Activated CD8-positive, alpha-beta T cell treated with anti-CD3 and anti-CD28 coated beads, Interleukin-2, amount 10 ng/mL, durations not matched to agents 7 days and 5 days (primary cell): ENCODE measurements at places on chromosomes 6 and 20.

GRCh38 chr20:12512755-12513154, 496.0 kb upstream of the SPTLC3 start:
- no peak for DNase-seq

- DNase-seq: no peak
These were observed 88.4 kb downstream of the ID4 start for GRCh38 chr6:19925533-19925932.

DNA sequence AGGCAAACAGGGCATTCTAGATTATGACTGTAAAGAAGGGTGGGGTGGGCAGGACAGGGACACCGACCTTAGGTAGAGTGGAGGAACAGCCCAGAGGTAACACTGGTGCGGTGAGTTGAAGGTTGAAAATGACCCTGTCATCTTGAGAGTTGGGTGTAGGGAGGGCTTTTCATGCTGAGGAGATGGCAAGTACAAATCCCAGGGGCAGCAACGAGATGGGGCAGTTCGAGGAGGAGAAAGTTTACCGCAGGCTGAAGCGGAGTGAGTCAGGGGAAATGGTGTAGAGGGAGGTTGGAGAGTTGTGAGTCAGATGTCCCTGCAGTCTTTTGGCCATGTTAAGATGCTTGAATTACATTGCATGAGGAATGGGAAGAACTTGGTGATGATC, 101.1 kb downstream of the HIVEP1 start:
- no peak for DNase-seq

DNA sequence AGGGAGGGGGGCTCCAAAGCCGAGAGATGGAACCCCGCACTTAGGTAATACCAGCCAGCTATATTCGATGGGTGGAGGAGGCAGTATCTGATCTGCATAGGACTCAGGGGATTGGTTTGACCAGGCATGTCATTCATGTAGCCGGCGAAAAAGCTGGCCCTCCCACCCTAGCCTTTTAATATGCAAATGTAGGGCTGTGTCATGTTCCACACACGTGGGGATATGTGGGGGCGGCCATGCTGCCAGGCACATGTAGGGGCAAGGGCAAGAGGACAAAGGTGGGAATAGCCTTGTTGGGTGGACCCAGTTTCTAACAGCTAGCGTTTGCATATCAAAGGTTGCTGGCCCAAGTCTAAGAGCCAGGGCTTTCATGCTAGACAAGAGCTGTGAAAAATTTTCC, 39.1 kb upstream of the DDR1 start:
- DNase-seq: no peak

- no peak for DNase-seq
These were observed 287.7 kb downstream of the ALDH8A1 start for GRCh38 chr6:134662077-134662700.

GRCh38 chr6:57068061-57068460, 21.6 kb downstream of the KIAA1586 start:
- no peak for DNase-seq
